MV-4-11 (cell line): ENCODE measurements at places on chromosomes 13 and 19.

- no peak for DNase-seq
Measured at GRCh38 chr13:113455384-113455783, 2.1 kb upstream of the ADPRHL1 start.

DNA sequence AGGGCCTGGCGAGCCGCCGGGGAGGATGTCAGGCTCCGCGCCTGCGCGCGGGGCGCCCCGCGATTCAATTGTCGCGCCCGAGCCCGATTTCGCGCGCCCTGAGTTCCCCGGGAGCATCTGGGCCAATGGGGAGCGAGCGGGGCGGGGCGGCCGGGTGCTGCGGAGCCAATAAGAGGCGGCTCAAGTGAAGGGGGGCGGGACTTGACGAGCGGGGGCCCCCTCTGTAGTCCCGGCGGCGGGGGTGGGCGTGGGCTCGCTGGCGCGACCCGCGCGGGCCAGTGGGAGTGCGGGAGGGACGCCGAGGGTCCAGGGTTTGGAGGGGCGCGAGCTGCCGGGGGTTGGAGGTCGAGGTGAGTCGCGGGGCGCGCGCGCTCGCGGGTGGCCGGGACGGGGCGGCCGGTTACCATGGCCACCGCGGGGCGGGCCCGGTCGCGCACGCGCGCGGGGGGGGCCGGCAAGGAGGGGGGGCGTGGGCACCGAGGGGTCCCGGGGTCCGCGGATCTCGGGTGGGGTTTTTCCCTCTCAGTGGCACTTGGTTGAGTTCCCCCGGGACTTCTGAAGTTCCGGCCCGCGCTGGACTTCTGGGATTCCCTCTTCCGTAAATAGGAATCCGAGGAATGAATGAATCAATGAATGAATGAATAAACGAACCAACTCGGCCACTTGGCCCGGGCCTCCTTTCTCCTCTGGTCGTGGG is 744 bp downstream of the UHRF1 start:
- DNase-seq = peak; percentile 94

- no peak for DNase-seq
Measured at GRCh38 chr19:58022283-58022660, 11.6 kb upstream of the ZSCAN1 start.

DNA sequence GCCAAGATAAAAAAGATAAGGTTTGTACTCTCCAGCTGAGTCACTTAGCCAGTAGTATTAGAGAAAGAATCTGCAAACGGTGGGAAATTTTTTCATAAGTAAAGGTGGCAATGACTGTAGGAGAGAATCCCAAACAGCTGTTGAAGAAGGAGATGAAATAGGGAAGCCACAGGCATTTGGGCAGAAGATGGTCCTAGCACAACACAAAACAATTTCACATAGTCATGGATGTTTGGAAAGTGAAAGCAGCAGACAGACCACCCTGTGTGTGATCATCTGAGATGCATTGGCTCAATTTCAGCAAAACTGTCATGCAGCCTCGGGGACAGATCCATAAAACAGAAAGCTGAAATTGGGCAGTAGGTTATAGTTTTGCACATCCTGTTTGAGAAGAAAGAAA is 2832.4 kb downstream of the PCDH9 start:
- no peak for DNase-seq

- no peak for DNase-seq
Measured at GRCh38 chr19:10603084-10603872, 16.2 kb upstream of the AP1M2 start.

DNA sequence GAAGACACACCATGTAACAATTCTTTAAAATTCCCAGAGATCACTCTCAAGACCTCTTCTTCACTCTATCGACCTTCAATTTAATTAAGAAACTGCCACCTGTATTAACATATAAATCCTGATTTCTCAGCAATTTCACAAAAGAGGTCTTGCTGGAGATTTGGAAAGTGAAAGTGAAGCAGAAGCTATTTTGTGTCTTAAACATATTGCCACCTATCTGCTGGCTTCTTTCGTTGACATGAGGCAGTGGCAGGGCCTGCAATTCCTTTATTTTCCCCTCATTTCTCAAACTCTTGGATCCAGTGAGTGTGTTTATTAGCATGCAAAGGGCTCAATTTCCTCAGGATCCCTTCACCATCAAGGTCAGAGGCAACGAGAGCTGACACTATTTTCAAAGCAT is 780.2 kb upstream of the SLITRK1 start:
- no peak for DNase-seq

- DNase-seq = no peak
Measured at GRCh38 chr13:108102771-108103170, 112.6 kb downstream of the LIG4 start.

DNA sequence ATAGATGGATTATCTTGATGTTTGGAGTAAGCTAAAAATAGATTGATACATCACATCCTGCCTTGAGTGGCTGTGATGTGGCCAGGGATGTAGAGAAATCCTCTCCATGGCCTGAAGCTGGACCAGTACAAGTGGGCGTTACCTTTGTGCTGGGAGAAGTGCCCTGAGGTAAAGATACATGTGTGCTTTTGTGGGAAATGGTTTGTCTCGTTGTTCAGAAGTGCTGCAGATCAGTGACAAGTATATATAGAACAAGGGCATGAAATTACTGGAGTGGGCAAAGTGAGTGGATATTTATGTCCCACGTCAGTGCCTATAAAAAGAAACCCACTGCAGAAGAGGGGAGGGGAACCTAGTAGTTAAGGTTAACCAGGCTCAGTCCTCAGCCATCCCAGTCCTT is 12.2 kb upstream of the ZNF304 start:
- DNase-seq = no peak

DNA sequence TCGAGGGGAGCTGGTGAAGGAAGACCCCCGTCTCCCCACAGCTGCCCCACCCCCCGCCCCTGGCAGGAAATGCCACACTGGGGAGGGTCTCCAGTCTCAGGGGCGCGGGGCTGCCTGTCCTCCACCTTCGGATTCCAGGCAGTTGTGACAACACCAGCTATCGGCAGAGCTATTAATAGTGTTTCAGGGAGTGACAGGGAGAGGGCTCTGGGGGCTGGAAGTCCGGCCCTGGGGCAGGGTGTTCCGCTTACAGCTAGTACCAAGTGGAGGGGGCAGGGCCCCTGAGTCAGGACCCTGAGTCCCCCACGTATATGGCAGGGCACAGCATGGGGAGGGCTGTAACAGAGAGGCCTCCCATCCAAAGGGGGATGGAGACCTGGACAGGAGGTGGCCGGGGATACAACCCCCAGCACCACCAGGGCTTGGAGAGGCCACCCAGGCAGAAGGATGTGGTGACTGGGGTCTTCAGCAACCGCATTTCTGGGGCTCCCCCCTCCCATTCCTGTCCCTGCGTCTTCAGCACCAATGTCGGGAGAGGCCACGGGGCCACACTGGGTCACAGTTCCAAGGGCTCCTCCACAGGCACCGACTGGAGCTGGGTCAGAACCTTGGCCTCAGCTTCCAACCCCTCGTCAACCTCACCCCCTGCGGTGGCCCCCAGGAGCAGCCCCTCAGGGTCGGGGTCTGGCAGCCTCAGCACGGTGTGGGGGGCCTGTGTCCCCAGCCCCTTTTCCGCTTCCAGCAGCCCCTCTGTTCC is 3.9 kb downstream of the SIX5 start:
- no peak for DNase-seq

- DNase-seq = no peak
Measured at GRCh38 chr13:112962911-112963625, 5.9 kb upstream of the MCF2L start.

DNA sequence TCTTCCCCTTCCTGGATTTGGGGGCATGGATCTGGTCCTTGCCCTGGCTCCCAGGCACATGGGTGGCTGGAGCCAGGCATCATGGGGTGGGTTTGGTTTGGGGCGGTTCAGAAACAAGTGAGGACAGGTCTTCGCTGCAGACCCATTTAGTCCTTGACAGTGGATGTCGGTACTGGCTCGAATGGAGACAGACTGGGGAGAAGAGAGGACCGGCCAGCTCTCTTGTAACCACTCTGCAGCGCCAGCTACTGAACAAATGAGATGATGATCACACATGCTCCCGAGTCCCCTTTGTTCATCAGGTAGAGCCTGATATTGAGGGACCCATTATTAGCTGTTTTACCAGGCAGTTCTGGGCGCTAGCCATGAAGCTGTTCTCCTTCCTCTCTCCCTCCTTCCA is 64.5 kb downstream of the CHST8 start:
- no peak for DNase-seq

DNA sequence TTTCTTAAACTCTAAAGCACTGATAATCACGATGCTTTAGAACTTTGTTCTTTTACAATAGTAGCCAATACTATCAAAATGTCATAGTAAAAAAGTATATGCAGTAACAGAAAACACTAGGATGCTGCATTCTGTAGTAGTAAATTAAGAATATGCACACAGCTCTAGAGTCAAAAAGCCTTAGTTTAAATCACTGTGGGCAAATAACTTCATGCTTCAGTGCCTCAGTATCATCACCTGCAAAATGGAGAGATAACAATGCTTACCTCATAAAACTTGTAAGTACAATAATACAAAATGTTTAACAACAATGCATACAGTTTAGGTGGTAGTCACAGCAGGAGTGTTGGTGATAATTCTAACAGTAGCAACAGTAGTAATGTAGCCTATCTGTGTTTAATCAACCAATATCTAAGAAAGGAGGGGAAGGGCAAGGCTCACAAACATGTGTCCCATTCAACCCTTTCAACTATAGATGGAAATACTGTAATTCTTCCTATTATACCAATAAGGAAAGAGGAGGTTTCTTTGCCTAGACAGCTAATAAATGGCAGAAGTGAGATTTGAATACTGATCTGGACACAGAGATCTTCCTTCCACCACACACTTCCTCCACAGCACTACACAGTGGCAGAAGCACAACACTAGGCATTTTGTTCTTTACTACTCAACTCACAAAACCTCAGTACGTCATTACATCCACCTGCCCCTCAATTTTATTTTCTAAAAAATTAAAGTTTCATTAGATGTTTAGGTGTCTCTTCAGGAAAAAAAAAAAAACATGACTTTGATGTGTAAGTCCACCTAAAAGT is 4.6 kb downstream of the RBM26 start:
- DNase-seq = peak; percentile 25

DNA sequence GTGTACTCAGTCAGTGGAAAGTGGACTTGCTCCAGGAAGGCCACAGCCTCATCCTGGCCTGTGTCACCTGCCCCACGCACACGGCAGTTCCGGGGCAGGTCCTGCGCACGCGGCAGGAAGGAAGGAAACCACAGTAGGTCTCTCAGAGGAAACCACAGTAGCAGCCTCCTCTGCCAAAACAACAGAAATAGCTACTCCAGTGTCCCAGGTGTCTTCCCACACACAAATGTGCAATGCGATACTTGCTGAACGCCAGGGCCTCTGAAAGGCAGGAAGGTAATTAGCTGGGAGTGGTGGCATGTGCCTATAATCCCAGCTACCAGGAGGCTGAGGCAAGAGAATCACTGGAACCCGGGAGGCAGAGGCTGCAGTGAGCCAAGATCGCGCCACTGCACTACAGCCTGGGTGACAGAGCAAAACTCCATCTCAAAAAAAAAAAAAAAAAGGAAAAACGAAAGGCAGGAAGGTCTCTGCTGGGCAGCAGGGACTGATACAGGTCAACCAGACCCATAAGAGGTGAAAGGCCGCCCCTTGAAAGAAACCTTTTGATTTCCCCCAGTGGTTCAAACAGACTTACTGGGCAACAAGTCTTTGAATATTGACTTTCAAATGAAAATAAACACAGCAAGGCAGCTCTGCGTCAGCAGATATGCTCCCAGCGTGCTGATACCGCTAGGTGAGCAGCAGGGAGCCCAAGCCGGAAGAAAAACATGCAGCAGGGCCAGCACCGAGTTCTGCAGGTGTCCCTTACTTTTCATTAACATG is 49.5 kb downstream of the CRYL1 start:
- no peak for DNase-seq

DNA sequence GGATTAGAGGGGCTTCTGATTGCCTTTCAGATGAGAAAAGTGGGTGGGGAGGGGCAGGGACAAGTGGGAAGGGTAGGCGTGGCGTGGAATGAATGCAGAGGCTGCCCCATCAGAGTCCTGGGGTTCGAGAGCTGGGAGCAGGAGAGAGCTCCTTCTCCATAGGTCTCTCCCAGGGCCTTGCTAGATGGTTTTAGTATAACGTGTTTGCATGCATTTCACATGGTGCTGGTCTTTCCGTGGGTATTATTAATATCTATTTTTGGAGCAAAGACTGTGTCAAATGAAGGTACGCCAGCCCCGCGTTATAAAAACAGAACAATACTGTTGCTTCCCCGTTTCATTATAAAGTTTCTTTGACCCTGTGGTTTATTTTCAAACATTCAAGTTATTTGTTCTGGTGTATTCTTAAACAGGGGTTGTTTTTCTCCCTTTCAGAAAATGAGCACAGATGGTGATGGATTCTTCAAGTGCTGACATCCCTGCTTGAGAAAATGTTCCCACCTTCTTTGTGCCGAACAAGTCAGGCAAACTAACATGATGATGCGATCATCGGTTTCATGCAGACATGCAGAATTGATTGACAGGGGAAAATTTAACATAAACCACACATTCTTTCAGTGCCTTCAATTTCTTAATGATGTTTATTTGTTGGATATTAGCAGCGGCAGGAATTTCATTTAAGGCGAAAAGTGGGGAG is 62.1 kb upstream of the ZNF536 start:
- no peak for DNase-seq

GRCh38 chr19:57406516-57407123 is 4.3 kb upstream of the ZNF17 start:
- peak; percentile 35 for DNase-seq

- DNase-seq = no peak
Measured at GRCh38 chr13:20461860-20462532, 63.7 kb downstream of the CRYL1 start.

GRCh38 chr19:1847684-1848398 is 442 bp downstream of the REXO1 start:
- DNase-seq = peak; percentile 25

DNA sequence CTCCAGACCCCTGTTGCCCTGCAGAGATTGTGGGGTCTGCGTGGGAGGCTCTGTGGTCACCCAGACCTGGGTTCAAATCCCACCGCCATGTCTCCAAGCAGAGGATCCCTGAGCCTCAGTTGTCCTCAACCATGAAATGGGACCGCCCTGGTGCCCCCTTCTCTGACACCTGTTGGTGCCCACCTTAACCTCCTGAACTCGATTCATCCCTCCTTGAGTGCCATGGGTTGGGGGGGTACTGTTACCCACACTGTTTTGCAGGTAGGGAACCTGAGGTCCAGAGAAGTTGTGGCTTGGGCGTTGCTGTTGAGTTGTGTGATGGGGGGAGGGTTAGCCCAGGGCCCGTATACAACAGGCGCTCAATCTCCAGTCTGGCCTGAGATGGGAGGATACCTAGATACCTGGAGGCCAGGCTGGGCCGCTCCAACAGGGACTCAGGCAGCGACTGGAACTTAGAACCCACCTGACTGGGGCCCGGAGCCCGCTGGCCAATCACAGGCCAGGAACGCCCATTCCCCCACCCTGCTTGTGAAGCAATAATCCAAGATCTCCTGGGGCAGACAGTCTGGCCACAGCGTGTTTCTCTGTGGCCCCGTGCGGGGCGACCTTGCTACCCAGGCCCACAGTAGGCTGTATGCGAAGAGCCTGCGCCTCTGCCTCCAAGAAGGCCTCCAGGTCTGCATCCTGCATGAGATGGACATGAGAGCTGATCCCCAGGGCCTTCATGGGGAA is 2.8 kb downstream of the ARID3A start:
- peak; percentile 18 for DNase-seq
